ENCODE measurements at places on chromosomes 1 and 21.
A peak's percentile ranks its signal among the peaks of the same experiment; 100 is the strongest.

GRCh38 chr1:246533371-246533905 lies 26.4 kb upstream of the SMYD3 start:
- DNase-seq: no peak
- no peaks in the 10 kb centered on the region for H3K36me3 ChIP-seq
- no peak overlapping the region for H3K27ac ChIP-seq
- H3K4me1 ChIP-seq: peaks cover 11% of the 10 kb centered on the region

- DNase-seq: no peak
- no peak overlapping the region for H3K27ac ChIP-seq
- H3K36me3 ChIP-seq: no peaks in the 10 kb centered on the region
- no peaks in the 10 kb centered on the region for H3K4me1 ChIP-seq
- H3K27me3 ChIP-seq: no peaks in the 10 kb centered on the region
Observed at GRCh38 chr1:198776602-198777029, 137.8 kb downstream of the PTPRC start.

- no peak overlapping the region for H3K27ac ChIP-seq
- no peaks in the 10 kb centered on the region for H3K36me3 ChIP-seq
- no peaks in the 10 kb centered on the region for H3K27me3 ChIP-seq
- no peak overlapping the region for H3K4me3 ChIP-seq
Observed at GRCh38 chr1:59505596-59506028, 208.7 kb downstream of the FGGY start.

GRCh38 chr1:114511032-114511785 lies at the start of gene TRIM33:
TSS of gene TRIM33 (minus strand) at chr1:114511203. CDS start at chr1:114511076, 127 bp downstream.
- DNase-seq: peak; percentile 80
- peak within 1 kb of the TSS; percentile 90 for H3K27ac ChIP-seq
- peak within 1 kb of the TSS; percentile 93 for H3K4me3 ChIP-seq
- peaks cover 45% of the 10 kb centered on the region for H3K4me1 ChIP-seq
- peaks cover 6% of the 10 kb centered on the region for H3K36me3 ChIP-seq
- no peaks in the 10 kb centered on the region for H3K27me3 ChIP-seq

DNA sequence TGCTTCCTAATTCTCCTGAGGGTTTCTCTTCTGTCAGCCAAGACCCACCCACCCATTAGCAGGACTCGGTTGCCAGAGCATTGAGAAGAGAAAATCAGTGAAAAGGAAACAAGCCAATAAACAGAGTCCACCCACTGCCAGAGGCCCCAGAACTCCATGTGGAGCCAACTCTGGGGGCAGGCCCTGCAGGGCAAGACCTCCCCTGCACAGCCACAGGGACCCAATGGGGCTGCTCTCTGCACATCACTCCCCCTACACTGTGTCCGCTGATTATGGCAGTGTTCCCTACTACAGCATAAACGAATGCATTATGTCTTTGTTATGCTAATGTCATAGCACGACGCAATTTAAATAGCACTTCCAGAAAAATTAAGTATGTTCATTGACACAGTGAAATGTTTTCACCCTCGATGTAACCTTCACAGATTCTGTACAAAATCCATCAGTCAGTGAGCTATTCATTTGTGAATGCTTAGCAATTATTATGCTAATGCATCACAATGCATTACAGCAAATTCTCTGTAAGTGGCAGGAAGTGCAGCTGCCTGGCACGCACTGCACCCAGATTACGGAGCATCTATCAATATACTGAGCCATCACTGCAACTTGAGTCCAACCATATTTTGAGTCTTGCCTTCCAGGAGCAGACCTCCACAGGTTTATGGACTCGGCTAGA lies 56.4 kb downstream of the GRIK3 start:
- H3K4me1 ChIP-seq: no peaks in the 10 kb centered on the region
- H3K4me3 ChIP-seq: no peak overlapping the region
- DNase-seq: no peak

DNA sequence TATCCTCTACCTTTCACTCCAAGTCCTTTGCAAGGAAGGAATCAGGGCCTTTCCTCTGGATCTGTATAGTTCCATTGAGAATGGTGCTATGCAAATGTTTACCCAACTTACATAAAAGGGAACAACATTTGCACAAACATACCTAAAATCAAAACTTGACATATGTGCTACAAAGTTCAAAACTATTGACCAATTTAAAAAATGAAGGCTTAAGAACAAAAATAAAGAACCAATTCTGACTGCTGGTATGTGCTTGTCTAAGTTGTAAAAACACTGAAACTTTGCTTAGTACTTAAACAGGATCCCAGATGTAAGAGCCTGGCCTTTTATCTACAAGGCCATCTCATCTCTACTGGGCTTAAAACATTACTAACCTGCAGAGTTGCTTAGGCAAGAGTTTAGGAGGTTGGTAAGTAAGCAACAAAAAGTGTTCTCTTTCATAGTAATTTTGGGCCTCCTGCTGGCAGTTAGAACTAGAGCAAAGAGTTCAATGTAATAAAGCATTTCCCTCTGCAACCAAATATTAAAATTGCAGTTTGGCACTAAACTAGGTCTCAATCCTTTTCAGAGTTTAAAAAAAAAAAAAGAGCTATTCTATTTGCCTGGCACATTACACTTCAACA lies 2.0 kb downstream of the SCMH1 start:
- DNase-seq: peak; percentile 99
- H3K4me1 ChIP-seq: peaks cover 73% of the 10 kb centered on the region
- H3K4me3 ChIP-seq: peak overlapping the region; percentile 76

- H3K4me3 ChIP-seq: no peak overlapping the region
- H3K27ac ChIP-seq: no peak overlapping the region
Observed at GRCh38 chr1:206448471-206448870, 21.8 kb upstream of the IKBKE start.

GRCh38 chr21:44552136-44552535 lies 831 bp upstream of the KRTAP10-2 start:
- H3K4me1 ChIP-seq: no peaks in the 10 kb centered on the region
- no peak overlapping the region for H3K27ac ChIP-seq
- no peaks in the 10 kb centered on the region for H3K36me3 ChIP-seq
- no peak overlapping the region for H3K4me3 ChIP-seq
- peaks cover 5% of the 10 kb centered on the region for H3K27me3 ChIP-seq
- no peak for DNase-seq
